Suppressor macrophage treated with lipopolysaccharide for 1 hour (primary cell): ENCODE measurements at places on chromosomes 7 and 10.

DNA sequence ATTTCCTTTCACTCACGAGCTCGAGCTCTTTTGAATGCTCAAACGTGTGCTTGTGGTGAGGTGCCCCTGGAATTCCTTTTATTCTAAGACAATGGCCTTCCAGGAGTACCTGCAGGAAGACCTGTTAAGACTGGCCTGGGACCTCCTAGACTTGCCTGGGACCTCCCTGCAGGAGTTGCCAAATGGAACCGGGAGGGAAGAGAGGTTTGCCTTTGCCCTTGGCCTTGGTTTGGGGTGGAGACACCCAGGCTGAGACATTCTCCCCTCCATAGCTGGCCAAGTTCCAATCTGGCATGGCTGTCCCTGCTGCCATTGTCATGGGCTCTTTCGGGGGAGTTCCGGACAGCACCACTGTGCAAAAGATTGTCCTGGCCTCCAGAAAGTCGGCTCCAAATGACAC, 39.7 kb downstream of the DNAJB12 start:
- no peak for DNase-seq

GRCh38 chr7:136259074-136259473, 281.9 kb upstream of the MTPN start:
- DNase-seq = no peak

- peak; percentile 71 for DNase-seq
Observed at GRCh38 chr10:68301790-68302502, 29.9 kb upstream of the HNRNPH3 start.

- no peak for DNase-seq
Observed at GRCh38 chr10:57334523-57334922, 933.2 kb downstream of the IPMK start.

- no peak for DNase-seq
Observed at GRCh38 chr7:30752979-30753378, 1.0 kb downstream of the INMT start.

- DNase-seq = no peak
Observed at GRCh38 chr7:154610903-154611302, 392.0 kb downstream of the PAXIP1 start.

DNA sequence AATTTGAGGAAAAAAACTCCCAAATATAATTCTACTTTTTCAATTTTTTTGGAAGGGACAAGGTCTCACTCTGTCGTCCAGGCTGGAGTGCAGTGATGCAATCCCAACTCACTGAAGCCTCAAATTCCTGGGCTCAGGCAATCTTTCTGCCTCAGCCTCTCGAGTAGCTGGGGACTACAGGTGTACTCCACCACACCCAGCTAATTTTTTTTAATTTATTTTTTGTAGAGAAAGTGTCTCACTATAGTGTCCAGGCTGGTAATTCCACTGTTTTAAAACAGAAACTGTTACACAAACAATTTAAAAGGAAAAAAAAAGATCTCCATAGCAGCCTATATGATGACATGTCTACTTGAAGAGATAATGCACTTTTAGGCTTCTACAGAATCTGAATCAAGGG, 25.6 kb downstream of the EZH2 start:
- peak; percentile 46 for DNase-seq

GRCh38 chr10:34413214-34413613, 401.9 kb downstream of the PARD3 start:
- DNase-seq = no peak

DNA sequence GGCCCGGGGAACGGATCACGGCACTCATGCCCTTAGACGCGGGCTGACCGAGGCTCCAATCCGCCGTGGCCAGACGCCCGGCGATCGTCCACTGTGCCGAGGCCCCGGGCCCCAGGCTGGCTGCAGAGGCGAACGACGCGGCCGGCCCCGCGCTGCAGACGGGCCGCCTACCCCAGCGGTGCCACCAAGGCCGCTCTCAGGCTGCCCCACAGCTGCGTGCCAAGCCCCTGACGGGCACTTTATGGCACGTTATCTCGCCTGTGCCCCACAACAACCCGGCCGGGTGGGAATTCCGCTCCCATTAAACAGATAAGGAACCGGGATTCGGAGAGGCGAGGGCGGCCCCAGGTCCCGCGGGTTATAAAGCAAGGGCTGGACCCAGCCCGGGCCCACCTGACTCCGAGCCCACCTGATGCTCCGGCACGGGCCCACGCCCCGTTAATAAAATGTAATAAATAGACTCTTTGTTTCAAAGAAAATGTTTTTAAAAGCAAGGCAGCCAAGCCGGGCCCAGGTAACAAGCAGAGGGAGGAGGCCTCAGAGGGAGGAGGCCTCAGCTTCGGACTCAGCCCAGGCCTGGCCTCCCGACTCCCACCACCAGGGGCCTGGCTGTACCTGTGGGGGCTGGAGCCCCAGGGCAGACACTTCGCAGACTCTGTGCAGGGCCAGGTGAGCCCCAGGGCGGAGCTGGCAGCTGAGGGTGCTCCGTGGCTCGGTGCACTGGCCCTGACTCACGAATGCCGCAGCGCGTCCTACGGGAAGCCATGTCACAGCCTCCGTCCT, 79.7 kb downstream of the FOXL3 start:
- DNase-seq = no peak

DNA sequence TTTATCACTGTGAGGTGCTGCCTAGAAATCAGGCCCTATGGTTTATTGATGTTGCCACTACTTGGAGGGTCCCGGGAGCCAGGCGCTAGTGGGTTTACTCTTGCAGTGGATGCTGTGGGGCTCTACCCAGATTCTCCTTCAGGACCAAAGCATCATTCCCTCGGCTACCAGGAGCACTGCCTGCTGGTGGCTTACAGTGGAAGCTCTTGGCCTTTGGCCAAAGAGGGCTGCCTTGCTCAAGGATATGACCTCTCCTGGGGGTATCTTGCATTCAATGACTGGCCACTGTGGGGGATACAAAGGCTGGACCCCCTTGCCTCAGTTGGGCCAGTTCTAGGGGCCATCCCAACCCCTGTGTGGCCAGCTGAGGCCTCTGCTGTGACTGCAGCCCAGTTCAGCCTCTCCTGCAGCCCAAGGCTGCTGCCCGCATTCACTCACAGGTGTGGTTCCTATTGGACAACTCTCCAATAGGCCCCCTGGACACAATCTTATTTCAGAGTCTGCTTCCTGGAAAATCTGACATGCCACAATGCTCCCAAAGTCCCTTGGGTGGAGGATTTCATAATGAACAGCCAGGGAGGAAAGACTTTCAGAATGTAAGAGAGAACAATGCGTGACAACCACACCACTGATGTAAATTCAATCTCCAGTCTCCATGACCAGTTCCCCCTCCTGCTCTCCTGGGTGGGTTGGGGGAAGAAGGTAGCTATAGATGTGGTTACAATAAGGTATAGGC, 196.3 kb downstream of the SNX10 start:
- no peak for DNase-seq

DNA sequence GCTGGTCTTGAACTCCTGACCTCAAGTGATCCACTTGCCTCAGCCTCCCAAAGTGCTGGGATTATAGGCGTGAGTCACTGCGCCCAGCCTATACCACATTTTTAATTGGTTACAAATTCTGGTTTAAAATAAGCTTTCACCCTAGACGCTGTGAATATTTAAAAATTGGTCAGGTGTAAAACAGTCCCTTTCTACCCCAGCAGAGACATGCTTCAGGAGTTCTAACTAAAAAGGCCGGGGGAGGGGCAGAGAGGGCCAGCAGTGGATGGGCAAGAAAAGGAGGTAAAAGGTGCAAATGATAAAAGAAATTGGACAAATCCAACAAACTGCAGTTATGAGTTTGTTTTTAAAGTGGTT, 70.0 kb downstream of the WAPL start:
- no peak for DNase-seq

GRCh38 chr10:71234970-71235685, 22.8 kb downstream of the UNC5B start:
- DNase-seq = peak; percentile 11

DNA sequence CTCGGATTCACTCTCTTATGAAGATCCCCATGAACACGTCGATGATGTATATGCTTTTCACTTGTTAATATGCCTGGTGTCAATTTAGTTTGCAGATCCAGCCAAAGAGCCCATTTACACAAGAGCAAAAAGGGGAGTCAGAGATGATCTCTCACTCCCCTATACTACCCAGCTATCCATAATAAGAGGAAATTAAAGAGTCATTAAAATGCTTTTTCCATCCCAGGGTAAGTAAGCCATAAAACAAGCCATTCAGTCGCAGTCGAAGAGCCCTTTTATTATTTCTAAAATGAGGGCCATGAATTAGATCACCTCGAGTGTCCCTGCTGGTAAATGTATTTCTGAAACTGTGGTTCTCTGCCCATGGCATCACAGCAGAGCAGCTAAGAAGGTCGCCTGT, 41.2 kb downstream of the CHCHD3 start:
- DNase-seq = no peak

GRCh38 chr7:29075606-29076005, 70.7 kb downstream of the CPVL start:
- DNase-seq = no peak

GRCh38 chr10:61284222-61284890, 168.8 kb downstream of the TMEM26 start:
- peak; percentile 68 for DNase-seq

DNA sequence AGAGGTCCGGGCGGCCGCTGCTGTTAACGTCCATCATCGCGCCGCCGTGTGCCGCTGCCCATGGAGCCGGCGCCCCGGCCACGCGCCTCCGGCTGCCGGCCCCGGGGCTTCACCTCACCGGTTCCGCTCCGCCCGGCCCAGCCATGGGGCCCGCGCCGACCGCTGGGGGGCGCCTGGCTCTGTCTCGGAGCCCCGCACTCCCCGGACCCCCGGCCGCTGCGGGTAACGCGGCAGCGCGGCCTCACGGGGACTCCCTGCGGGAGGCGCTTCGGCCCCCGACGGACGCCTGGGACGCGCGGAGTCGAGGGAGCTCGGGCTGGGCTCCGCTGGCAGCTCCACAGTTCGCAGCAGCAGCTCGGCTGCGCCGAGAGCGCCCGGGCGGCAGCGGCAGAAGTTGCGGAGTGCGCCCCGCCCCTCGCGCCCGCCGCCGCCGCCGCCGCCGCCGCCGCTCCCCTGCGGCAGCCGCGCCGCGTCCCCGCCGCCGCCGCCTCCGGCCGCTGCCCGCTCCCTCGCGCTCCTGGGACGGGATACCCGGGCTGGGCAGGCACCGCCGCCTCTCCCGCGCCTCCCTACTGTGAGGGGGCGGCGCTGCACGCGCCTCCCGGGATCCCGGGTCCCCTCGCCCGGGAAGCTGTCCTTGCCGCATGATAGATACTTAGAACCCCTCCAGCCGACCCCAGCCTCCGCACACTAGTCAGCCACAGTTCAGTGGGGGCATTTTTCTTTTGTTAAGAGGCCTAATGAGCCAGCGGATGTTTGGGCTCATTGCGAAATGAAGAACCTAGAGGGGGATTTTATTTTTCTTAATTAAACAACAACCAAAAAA, at the start of gene HTR7:
HTR7 (minus strand) TSS at position 405 of the 826 bp plus-strand sequence; CDS start at position 37, 368 bp downstream.
- peak; percentile 73 for DNase-seq

DNA sequence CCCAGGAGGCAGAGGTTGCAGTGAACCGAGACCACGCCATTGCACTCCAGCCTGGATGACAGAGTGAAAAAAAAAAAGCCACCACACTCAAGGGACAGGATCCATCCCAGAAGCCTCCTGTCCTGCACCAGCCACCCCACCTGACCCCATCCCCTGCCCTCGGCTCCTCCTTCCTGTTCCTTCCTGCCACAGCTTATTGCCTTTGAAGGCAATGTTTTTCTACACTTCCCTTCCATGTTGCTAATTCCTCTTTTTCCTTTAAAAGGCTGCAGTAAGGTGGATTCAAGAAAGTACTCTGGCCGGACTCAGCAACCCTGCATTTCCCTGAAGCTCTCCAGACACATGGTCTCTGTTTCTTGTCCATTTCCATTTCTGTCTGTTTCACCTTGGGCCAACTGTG, 80.9 kb downstream of the FAM171A1 start:
- DNase-seq = no peak

- no peak for DNase-seq
Observed at GRCh38 chr7:156152390-156152789, 340.1 kb upstream of the SHH start.

GRCh38 chr7:70218006-70218405, 619.7 kb downstream of the AUTS2 start:
- no peak for DNase-seq

DNA sequence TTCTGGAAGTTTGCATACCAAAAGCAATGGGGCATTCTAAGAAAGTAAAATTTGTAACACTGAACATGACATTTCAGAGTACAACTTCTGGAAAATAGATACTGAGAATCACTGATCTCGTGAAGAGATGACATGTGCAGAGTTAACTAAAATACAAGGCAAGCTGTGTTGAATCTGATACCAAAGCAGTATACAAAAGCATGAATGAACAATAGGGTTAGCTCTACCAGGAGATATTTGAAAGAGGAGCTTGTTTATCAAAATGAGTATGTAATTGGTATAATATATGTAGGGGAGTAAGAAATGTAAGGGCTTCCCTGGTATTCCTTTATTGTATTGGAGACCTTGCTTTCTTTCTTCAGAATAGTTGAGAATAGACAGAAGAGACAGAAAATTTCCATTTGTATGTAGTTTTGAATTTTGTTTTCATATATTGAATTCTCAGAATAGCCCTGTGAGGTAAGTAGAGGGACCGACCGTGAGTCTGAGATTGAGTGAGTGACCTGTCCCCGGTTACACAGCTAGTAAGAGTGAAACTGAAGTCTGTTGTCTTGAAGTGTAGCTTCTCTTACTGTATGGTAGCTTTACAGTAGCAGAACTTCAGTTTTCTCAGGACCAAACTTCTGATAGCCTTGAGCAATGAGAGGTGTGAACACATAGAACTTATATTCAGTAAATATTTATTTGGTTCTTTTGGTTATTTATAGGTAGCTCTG, 5.0 kb downstream of the HBP1 start:
- no peak for DNase-seq

DNA sequence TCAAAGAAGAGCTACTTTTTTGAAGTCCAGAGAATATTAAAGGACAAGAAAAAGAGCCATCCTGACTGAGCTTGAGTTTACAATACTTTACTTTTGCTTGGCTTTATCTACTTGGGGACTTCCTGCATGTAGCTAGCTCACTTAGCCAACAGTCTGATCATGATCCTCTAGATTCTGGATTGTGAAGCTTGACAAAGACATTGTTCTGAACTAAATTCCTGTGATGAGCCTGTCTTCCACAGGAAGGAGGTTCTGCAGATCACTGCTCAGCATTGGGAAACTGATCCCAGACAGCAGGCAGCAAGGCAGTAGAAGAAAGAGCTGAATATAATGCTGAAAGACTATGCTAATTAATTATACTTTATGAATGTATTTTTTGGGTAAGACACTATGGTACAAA, 296.4 kb downstream of the DGKB start:
- no peak for DNase-seq

DNA sequence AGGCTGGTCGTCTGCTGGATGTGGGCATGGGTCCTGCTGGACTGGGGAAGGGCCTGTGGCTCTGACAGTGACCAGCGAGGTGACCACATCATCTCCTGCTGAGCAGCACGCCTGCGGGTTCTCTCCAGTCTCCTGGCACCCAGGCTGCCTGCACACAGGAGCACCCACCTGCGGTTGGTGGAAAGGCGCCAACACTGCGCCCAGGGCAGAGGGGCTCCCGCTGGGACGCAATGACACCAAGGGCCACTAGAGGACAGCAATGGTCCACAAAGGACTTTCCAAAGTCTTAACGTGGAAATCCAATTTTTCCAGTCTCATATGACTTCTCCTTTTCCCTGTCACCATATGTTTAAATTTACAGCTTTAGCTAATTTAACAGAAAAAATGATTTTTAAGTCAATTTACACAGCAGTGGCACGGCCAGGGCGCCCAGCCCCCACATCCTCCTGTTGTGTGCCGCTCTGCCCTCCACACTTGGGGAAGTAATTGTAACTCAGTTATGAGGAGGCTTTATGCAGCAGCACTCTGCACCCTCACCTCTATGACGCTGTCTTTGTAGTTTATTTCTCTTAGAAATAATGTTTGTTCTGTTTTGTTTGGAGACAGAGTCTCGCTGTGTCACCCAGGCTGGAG, 38.1 kb downstream of the CFAP46 start:
- peak; percentile 70 for DNase-seq
